Left renal pelvis (tissue), 4 donors: ENCODE measurements at places on chromosomes 3 and 15.

GRCh38 chr3:64985072-64985471, 297.3 kb upstream of the ADAMTS9 start:
- no peak for DNase-seq

DNA sequence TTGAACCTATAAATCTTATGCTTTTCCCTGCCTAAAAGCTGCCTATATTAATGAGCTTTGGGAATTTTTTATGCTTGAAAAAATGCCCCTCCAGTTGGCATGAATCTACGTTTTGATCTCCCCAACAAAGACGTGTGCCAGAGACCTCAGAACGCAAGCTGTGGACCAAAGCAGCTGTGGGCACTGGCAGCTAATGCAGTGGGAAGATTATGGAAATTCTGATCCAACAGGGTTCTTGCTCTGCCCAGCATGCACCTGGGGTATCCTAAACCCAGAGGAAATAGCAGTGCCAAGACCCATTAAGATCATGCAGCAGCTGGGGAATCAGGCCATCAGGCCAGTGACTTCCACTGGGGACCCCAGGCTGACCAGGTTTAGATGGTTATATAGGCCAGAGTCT, 423.0 kb downstream of the ZBBX start:
- DNase-seq: no peak

GRCh38 chr3:179036226-179036625, 35.4 kb downstream of the ZMAT3 start:
- no peak for DNase-seq

DNA sequence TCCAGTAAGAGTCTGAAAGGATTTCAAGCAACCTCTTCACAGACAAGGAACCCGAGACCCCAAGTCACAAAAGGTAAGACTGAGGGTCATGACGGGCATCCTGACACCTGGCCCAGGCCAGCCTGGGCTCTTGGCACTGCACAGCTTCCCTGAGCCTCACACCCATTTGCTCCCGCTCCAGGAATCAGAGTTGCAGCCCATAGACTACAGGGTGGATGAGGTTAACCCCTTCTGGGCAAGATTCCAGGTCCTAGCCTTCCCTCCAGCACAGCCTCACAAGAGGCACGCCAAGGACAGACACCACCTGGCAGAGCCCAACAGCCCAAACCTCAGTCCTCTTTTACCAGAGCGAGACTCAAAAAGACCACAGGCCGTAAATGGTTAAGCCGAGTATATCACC, 36.2 kb downstream of the RBPMS2 start:
- no peak for DNase-seq

DNA sequence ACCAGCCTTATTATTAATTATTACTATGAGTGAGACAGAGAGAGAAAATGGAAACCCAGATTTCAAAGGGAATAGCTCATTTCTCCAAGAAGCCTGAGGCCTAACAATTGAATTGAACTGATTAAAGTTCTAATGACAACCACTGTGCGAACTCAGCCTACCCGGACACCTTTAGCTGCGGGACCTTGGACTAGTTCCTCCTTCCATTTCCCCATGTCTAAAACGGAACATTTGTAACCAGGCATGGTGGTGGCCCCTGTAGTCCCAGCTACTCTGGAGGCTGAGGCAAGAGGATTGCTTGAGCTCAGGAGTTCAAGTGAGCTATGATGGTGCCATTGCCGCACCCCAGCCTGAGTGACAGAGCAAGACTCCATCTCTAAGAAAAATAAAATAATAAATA, 16.4 kb upstream of the RTP2 start:
- DNase-seq: no peak
